ENCODE measurements at places on chromosomes 4 and X.

DNA sequence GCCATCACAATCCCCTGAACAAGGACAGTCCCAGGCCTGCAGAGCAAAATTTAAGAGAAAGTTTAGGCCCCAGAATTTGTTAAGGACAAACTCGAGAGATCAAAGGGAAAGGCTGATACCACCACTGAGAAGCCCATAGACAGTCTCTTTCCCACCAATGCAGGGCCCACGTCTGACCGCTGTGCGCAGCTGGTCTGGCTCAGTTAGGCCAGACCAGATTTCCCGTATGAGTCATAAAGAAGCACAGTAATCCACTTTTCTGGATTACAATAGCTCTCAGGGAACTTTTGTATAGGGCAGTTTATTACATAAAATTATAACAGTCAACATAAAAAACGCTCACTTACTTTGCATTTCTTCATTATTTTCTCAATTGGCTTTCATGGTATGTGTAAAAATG is 259.5 kb downstream of the RCHY1 start:
- no peak for DNase-seq

- no peak for DNase-seq
Observed at GRCh38 chrX:115322375-115322774, 32.9 kb downstream of the LUZP4 start.

DNA sequence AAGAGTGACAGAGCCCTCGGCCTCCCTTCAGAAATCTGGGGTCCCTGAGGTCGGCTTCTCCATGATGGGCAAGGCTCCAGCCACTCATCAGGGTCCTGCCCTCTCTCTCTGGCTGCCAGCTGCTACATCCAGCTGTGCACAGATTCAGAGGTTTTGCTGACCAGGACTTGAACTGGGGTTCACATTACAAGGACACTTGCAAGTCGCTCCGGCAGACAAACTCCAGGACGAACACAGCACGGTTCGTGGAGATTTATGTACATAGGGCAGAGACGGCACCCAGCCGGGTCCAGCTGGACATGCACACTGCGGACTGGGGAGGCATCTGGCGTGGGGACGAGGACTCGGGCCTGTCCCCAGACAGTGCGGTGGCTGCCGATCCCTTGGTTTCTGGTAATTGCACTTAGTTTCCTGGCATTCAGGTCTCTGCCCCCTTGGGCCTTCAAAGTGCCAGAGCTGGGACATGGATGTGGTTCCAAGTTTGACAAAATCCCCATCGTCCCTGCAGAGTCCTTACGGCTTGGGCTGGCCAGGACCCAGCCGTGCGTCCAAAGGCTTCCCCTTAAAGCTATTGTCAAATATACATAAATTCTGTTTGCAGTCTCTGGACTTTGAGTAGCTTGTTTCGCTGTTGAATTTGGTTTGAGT is 6.2 kb upstream of the C4orf50 start:
- DNase-seq = no peak

DNA sequence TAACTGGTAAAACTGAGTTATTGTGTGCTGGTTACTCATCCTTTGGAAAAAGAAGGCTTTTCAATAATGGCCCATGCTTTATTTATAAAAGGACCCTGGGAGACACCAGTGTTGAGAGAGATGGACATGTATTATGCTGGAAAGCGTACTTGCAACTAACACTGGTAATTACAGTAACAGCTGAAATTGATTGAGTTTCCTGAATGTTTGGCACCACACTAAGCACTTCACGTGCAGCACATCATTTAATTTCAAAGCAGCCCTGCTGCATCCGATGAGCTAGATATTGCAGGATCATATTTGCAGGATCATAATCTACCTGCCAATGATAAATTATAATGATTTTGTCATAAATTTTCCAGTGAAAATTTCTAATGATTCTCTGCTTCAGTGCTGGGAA is 81.5 kb downstream of the QRFPR start:
- DNase-seq = no peak
